Activated naive CD8-positive, alpha-beta T cell treated with anti-CD3 and anti-CD28 coated beads, Interleukin-2, amount 50 U/mL, for 16 hours (primary cell): ENCODE measurements at places on chromosomes 11 and 22.

GRCh38 chr11:106961518-106961917, 56.8 kb downstream of the GUCY1A2 start:
- DNase-seq: no peak

DNA sequence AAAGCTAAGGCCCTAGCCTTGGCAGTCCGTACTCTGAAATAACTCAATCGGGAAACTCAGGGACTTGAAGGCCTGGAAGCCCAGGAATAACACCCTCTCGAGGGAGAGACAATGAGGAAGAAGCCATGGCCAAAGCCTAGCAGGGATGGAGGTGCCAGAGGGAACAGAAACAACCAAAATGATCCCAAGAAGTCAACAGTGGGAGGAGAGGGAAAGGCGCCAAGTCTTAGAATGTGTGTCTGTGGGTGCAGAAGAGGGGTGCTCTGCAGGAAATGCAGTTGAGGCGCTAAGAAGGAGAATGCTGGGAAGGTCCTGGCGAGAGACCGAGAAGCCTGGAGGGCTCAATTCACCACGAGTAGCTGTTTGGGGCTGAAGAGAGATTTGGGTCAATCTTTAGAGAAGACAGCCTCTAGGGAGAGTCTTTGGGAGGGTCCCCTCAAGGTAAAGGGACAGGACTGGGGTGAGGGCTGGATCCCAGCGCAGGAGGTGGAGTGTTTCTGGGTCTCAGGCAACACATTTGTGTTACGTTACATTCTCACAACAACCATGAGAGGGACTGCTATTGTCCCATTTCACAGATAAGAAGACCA, 760 bp upstream of the MAPK8IP1 start:
- no peak for DNase-seq

DNA sequence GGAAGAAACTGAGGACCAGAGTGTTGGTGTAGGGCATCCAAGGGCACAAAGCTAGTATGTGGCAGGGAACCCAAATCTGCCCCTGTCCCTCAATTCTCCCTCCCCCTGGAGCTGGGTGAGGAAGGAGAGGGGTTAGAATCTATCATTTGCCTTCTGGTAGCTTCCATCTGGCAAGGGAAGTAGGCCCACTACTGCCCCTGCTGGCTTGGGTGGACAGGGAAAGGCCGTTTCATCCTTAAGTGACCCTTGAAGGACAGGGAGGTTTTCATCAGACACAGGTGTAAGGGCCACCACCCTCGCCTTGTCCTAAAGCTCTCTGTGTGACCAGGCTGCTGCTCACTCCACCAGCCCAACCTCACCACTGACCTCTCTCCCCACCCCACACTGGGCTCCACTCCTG, 22.1 kb downstream of the NECTIN1 start:
- no peak for DNase-seq

- no peak for DNase-seq
Measured at GRCh38 chr22:47647181-47647580, 884.7 kb downstream of the TBC1D22A start.

- no peak for DNase-seq
Measured at GRCh38 chr11:79439410-79439885, 1.4 kb downstream of the TENM4 start.

- no peak for DNase-seq
Measured at GRCh38 chr22:32127904-32128303, 31.2 kb downstream of the C22orf42 start.

DNA sequence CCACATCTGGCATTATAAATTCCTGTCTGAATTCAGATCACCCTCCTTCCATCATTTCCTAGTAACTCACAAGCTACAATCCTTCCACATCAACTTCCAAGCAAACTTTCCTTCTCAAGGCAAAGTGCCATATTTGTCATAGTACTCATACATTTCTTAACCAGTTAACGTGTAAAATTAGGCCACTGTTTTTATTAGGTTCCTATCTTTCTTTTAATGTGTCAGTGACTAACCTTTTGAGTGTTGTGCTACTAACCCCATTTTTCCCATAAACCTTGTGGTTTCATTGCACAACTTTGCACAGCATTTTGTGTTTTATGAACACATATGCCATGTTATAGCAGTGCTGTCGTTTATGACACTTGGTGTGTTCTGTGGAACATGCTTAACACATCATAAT, 90.1 kb downstream of the KIF18A start:
- no peak for DNase-seq

GRCh38 chr22:30978304-30978962, 9.4 kb downstream of the TUG1 start:
- DNase-seq: no peak

DNA sequence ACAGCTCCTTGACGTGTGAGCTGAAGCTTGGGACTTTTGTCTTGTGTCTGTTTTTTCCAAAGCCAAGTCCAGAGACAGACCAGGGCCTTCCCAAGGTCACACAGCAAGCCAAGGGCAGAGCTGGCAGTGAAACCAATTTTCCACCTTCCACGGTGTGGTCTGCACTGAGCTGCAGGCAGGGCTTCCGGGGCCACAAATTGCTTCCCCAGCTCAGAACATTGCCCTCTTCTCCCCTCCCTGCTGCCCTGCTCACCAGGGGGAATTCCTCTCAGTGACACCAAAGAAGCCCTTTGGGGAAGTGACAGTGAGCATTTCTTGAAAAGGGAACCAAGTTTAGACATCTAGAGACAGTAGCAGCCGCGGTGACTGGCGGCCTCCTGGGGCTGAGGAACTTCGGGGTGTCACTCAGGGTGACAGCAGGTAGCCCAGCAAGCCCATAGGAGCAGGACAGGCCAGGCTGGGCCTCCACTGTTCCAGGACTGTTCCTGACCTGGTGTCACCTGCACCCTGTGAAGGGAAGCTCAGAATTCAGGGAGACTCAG, 9.2 kb downstream of the FXYD2 start:
- DNase-seq: peak; percentile 33

DNA sequence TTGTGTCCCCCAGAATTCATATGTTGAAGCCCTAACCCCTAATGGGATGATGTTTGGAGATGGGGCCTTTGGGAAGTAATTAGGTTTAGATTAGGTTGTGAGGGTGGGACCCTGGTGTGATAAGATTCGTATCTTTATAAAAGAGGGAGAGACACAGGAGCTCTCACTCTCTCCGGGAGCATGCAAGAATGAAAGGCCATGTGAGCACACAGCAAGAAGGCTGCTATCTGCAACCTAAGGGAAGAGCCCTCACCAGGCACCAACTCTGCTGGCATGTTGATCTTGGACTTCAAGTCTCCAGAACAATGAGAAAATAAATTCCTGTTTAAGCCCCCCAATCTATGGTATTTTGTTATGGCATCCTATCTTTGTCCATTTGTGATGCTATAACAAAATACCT, 97.3 kb downstream of the ELP4 start:
- no peak for DNase-seq

- DNase-seq: no peak
Measured at GRCh38 chr22:49866646-49867045, 13.0 kb downstream of the ZBED4 start.

GRCh38 chr11:123122341-123122740, 60.4 kb upstream of the HSPA8 start:
- DNase-seq: no peak
